Eye (tissue), 1 donor: ENCODE measurements at places on chromosomes 13 and 19.

- no peak for DNase-seq
These were observed 879.0 kb downstream of the UQCRFS1 start for GRCh38 chr19:28333909-28334308.

GRCh38 chr19:19053508-19054314 is 10.1 kb upstream of the SLC25A42 start:
- peak; percentile 74 for DNase-seq

DNA sequence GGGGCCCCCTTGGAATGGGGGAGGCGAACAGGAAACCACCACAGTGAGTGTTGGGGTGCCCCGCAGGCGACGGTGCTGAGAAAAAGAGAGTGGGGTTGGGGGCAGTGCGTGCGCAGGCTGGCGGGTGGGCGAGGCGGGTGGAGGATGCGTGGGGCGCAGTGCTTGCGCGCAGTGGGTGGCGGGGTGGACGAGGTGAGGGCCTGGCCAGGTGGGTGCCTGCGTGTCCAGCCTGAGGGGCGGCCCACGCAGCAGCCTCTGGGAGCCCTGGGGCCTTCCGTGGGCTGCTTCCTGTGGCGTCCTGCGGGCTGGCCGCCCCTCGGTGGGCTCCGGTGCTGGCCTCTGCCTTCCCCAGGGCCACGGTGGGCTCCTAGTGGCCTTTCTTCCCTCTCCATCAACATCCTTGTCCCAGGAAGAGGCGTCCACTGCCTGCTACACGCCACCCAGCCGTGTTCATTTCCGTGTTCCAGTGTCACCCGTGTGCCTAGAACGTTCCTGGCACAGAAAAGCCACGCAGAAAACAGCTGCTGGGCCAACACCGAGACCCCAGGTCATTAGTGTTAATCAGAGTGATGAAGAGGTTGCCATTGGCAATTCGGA is 7.1 kb downstream of the ATP11A start:
- no peak for DNase-seq

- DNase-seq = no peak
These were observed 16.9 kb downstream of the SUGP1 start for GRCh38 chr19:19303411-19303810.

DNA sequence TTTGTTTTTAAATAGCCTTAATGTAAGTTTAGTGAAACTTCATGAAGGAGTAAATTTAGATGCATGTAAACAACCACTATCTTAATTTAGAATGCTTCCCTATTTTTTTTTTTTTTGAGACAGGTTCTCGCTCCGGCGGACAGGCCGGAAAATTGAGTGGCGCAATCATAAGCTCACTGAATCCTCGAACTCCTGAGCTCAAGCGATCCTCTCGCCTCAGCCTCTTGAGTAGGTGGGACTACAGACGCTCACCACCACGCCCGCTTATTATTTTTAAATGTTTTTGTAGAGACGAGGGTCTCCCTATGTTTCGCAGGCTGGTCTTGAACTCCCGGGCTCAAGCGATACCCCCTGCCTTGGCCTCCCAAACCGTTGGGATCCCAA is 1.6 kb downstream of the TEX30 start:
- DNase-seq = no peak

- no peak for DNase-seq
These were observed 6.1 kb upstream of the ADGRE5 start for GRCh38 chr19:14375055-14375581.

- no peak for DNase-seq
These were observed 13.2 kb downstream of the JAK3 start for GRCh38 chr19:17834350-17835181.

DNA sequence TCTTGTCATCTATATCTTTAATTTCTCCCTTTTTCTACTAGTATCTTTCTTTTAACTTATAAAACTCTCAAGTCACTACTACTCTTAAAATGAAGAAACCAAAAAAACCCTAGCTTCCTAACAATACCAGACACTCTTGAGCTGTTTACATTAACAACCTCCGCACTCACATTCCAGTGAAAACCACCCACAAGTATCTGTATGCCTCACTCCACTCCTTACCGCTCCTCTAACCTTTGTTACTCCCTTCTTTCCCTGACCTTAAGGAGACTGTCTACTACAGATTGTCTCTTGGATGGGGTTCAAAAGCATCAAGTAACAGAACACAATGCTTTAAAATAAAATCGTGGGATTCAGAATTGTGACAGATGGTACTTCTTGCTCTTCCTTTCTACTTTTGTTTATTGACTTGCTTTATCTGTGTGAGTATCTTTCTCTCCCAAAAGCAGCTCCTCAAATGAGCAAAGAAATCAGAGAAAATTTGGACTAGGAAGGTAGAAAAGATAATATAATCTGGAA is 110.0 kb upstream of the FBXL3 start:
- DNase-seq = no peak

DNA sequence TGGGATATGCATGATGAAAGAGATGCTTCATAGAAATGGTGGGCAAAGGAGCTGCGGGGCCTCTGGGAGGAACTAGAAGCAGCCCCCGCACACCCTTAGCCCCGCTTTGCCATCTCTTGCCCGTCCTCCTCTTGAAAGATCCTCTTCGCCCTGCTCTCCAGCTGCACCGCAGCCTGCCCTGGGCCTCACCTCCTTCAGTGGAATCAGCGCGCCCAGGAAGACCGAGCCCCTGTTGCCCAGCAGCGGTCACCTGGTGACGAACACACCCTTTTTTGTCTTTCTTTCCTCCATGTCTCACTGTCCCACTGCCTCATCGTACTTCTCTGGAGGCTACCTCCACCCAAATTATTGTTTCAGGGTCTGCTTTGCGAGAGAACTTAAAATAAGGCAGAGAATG is 807.6 kb downstream of the UQCRFS1 start:
- DNase-seq = no peak
